NCI-H1417 treated with DMSO at 0.1 percent for 48 hours (cell line): ENCODE measurements at places on chromosomes 6 and 20.

GRCh38 chr6:113854531-113855499 is 2.3 kb upstream of the MARCKS start:
- peak; percentile 70 for DNase-seq

DNA sequence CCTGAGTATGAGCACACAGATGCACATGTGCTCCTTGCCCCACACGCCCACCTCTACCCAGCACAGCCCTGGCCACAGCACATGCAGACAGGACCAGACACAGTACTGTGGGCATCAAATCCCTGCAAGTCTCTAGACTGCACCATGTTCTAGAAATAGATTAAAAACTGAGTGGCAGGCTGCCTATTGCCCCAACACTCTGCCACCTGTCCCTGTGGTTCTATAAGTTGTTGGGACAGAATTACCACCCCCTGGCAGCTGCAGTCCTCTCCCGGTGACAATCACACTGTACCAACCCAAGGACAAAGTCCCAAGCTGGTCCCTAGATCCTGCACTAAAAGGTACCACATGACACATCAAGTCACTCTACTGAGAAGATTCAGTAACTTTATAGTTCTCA is 70.2 kb downstream of the B3GAT2 start:
- no peak for DNase-seq

GRCh38 chr6:61044011-61044410 is 1242.0 kb downstream of the KHDRBS2 start:
- DNase-seq: no peak

DNA sequence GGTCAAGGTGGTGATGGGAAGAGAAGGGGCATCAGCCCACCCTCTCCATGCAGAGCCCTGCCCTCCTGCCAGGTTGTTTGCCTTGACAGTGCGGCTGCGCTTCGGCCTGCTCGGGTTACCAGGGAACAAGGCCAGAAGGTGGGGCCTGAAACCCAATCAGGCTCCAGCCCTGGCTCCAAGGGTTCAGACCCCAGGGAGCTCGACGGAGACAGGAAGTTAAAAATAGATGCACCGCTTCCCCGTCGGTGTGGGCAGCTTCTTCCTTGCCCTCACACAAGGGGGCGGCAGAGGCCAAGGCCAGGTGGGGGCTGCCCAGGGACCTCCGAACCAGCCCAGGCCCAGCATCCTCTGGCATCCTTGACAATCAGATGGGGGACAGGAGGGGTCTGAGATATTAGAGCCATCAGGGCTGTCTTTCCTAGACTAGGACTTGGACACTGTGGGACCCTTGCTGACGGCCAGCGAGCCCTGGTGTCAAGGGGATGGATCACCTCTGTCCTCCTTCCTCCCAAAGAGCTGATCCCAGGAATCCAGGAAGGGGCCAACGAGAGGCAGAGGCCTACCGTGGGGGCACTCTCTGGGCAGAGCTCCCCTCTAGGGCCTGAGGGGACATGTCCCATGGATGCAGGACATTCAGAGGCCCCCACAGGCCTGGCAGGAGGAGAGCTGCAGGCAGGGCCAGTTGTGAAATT is 65.2 kb downstream of the RIPOR3 start:
- no peak for DNase-seq

GRCh38 chr6:50390416-50390815 is 322.9 kb upstream of the TFAP2D start:
- DNase-seq: no peak

GRCh38 chr20:58127701-58128111 is 100.7 kb downstream of the ANKRD60 start:
- no peak for DNase-seq

DNA sequence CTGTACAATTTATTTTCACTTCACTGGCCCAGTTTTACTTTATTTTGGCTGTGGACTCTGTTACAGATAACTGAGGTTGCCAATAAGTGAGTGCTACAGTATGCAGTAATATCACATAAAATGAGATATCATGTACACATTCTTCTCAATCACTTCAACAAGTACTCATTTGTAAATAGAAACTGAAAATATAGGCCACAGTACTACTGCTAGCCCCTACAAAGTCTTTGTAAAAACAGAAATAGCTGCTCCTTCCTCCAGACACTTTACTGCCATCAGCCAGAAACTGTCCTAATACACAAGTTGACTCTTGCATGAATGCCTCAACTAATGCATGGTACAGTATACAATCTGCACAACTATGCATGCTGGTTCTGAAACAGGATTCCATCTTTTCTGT is 9.2 kb downstream of the DTNBP1 start:
- DNase-seq: no peak

DNA sequence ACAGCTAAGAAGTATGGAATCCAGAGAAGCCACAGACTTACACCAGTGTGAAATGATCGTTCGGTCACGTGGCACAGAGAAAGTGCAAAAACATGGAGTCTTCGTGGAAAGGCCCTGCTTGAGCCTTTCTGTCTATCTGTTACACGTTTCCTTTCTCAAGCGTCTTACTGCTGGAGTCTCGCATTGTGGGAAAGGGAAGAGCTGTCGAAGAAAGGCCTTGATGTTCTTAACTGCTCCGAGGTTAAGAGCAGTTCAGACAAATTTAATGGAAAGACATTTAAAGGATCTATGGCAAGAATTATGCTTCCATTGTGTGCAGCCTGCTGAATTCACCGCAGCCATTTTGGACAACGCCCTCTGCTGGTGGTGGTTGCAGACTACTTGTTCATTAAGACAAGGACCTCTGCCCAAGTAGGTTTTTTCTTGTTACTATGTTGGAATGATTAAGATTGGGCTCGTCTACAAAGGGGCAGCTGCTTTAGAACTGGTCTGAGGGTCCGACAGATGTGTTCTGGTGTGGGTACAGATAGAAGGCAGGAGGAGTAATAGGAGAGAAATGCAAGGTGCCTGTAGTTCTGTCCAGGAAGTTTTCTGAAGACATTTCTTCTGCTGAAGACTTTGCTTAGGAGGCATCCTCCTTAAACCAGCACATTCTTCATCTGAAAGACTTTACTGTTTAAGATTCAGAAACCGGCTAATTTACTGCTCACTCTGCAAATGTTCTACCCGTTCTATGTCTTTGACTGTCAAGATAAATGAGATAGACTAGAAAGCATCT is 24.7 kb upstream of the CCN6 start:
- DNase-seq: no peak

- DNase-seq: no peak
Observed at GRCh38 chr6:13248053-13248452, 80.3 kb downstream of the TBC1D7 start.

GRCh38 chr20:32773855-32774254 is 11.7 kb downstream of the DNMT3B start:
- DNase-seq: no peak

DNA sequence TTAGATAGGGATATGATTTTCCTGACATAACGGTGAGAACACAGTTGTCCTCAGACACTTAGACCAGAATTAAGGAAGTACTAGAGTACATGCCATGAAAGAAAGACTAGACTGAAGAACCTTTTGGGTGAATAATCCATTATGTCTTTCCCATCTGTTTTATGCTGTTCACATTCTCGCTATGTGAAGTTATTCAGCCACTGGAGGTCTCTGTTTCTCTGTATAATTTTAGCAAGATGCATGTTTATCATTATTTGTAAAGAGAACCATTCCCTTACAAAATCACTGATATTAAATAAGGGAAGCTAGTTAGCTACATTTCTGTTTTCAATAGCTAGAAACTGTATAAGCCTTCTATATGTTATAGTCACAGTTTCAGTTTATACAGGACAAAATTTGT is 391.9 kb downstream of the CD109 start:
- DNase-seq: no peak

DNA sequence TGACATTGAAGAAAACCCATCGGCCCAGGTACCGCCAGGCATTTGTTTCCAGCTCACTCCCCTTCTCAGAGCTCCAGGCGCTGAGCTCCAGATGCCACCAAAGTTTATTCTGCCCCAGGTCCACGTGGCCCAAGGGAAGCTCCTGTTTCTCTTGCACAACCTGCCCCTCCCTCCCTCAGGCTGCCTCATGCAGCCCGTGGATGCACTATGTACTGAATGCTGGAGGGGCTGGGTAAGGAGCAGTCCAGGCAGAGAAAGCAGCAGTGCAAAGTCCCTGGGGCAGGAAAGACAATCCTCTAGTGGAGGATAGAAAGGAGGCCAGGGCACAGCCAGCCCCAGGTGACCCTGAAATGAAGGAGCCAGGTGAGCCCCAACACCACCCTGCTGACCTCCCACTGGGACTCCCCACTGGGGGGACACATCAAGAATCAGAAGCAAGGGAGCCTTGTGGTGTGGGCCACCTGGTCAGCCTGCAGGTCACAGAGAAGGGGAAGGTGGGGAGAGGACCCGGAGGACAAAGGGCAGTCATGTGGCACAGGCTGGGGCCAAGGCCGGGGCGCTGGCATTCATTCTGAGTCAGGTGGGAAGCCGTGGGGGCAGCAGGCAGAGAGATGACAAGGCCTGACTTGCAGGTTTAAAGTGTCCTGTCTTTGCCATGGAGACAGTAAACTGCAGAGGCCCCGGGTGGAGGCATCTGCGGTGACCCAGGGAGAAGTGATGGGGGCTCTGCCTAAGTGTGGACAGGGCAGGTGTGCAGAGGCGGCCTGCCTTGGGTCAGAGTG is 230.1 kb downstream of the PREX1 start:
- DNase-seq: no peak

GRCh38 chr6:14280006-14280510 is 162.5 kb downstream of the CD83 start:
- no peak for DNase-seq

GRCh38 chr20:53952528-53953096 is 117.8 kb downstream of the BCAS1 start:
- DNase-seq: no peak

DNA sequence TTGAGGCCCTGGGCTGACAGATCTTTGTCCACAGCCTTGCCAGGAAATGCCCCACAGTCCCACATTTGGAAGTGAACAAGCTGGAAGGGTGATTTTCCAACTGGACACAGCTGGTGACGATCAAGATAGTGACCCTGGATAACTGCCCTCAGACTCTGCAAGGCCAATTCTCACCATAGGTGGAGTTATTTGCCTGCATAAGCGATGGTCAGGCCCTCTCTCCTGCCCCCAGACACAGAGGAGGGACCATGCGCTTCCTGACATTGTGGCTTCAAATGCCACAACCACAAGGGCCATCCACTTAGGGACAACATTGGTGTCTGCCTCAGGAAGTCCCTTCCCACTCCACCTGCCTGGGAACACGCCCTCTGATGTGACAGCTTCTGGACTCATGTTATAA is 96.0 kb downstream of the JPH2 start:
- DNase-seq: no peak

- no peak for DNase-seq
Observed at GRCh38 chr6:45987856-45988255, 27.8 kb downstream of the CLIC5 start.

- DNase-seq: no peak
Observed at GRCh38 chr6:90315986-90316385, 19.3 kb upstream of the BACH2 start.

DNA sequence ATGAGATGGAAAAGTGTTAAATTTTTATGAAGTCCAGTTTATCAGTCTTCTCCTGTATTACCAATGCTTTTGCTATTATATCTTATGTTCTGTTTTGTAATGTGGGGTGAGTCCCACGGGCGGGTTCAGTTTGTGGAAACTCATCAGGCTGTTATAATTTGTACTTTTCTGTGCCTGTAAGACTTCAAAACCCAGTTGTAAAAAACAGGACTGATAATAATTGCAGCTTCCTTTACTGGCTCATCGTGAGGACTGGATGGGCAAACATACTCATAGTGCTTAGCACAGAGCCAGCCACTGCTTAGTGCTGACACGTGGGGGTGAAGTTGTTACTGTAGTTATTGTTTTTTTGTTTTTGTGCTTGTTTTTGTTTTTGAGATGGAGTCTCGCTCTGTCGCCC is 45.6 kb downstream of the TGM2 start:
- no peak for DNase-seq

- no peak for DNase-seq
Observed at GRCh38 chr20:24493661-24494459, 24.4 kb downstream of the SYNDIG1 start.

- DNase-seq: no peak
Observed at GRCh38 chr20:341682-342081, 5.2 kb upstream of the NRSN2 start.

DNA sequence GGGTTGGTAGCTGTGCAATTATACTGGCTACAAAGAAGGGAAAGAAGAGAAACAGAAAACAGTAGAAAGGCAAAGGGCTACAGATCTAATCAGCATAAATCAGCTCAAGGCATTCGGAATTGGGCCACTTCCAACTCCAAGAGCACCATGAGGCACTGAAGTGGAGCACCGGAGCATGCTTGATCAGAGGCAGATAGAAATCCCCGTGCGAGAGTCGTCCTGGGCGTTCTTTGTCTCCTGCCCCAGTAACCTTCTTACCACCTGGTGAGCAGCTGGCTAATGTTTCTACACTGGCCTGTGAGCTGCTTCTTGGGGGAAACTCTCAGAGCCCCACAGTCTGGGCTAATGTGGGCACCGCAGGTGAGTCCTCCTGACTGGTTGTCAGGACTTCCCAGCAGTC is 16.7 kb downstream of the NEDD9 start:
- no peak for DNase-seq

DNA sequence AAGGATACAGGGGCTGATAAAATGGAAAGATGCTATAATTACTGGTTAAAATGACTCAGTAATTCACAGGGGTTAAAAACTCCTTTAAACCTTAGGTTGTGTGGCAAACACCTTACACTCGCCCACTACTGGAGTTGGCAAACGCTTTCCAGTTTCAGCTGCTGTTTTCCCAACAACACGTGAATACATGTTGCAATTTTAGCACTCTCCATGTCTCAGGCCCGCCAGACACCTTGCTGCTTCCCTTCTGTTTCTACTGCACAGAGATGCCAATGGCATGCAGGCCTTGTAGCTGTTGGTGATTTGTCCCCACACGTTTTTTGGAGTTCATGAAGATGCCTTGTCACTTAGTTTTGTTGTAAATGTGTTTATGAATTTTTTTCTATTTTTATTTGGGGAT is 5.3 kb upstream of the TTPAL start:
- no peak for DNase-seq

- DNase-seq: peak; percentile 96
Observed at GRCh38 chr6:20868397-20869096, 334.3 kb downstream of the CDKAL1 start.

- DNase-seq: no peak
Observed at GRCh38 chr6:36605560-36606391, 11.6 kb downstream of the SRSF3 start.

DNA sequence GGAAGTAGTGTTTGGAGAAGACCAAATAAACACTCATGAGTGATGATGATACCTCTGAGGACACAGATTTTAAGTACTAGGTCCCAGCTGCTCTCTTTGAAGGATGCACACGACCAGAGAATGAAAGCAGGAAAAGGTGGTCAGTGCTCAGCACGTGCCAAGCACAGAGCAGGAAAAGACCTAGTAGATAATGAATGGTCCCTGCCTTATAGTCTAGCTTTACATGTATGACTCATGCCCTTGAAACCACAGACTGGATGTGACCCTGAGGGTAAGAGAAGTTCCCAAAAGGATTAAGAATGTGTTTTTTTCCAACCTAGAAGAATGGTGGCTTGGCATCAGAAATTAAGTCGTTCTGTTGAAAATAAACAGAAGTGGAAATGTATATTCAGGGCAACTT is 2.8 kb upstream of the MC3R start:
- no peak for DNase-seq
